ENCODE measurements at places on chromosomes 4 and X.

DNA sequence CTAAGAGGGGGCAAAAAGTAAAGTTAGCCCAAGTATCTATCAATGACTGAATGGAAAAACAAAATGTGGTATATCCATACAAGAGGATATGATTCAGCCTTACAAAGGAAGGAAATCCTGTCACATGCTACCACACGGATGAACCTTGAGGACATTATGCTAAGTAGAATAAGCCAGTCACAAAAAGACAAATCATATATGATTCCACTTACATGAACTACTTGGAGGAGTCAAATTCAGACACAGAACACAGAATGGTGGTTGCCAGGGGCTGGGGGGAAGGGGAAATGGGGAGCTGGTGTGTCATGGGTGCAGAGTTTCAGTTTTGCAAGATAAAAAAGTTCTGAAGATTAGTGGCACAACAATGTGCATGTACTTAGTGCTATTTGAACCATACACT is 101.8 kb downstream of the SH3KBP1 start:
- no peak for DNase-seq

GRCh38 chr4:20249333-20249732 is 2.4 kb upstream of the SLIT2 start:
- peak; percentile 58 for DNase-seq

DNA sequence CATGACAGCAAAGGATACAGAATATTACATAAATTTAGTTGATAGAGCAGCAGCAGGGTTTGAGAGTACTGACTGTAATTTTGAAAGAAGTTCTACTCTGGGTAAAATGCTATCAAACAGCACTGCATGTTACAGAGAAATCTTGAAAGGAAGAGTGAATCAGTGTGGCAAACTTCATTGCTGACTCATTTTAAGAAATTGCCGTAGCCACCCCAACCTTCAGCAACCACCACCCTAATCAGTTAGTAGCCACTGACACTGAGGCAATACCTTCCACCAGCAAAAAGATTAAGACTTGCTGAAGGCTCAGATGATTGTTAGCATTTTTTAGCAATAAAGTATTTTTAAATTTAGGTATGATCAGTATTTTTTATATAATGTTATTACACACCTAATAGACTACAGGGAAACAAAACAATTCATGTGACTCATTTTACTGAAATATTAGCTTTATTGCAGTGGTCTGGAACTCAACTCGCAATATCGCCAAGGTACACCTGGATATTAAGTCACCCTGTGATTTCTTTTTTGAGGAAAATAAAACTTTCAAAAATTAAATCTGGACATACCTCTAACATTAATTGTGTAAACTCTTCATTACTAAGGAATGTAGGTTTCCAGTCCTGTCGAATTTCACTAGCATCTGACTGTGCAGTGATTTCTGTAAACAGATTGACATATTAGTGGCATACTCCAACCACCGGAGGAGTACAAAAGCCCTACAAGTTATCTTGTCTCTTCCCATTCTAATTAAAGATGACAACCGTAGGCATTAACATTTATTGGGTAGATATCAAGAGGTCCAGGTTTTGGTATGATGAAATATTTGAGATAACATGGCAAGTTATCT is 71.1 kb downstream of the CLOCK start:
- no peak for DNase-seq

GRCh38 chr4:141132709-141133145 is 542 bp downstream of the RNF150 start:
- peak; percentile 54 for DNase-seq

DNA sequence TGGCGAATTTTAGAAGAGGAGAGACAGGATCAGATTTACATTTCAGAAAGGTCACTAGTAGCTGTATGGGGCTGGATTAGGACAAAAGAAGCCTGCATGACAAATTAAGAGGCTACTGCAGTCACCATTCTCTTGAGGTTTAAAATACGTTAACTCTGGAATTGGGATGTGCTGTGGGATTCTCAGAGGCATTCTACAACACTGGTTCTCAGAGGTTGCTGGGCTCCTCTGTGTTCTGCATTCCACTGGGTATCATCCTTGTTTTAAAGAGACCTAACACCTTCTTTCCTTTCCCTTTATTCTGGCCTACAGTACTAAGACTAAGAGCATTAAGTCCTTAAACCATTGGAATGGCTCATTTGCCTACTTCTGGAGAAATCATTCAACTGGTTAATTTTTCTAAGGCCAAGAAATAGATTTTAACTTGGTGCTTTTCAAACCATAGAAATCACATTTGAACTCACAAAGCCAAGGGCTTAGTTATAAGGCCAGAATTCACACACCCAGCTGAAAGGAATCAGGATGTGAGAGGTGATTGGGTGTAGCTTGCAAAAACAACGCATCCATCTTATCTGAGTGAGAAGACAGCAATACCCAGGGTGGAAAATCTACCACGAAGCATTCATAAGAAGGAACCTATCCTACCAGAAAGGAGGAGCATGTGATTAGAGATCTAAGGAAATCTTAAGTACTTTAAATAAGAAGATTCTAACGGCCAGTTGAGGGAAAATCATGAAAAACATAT is 116.6 kb downstream of the SHISA3 start:
- DNase-seq, result no peak

- DNase-seq, result no peak
These were observed 27.0 kb upstream of the NKAP start for GRCh38 chrX:119970574-119970973.

DNA sequence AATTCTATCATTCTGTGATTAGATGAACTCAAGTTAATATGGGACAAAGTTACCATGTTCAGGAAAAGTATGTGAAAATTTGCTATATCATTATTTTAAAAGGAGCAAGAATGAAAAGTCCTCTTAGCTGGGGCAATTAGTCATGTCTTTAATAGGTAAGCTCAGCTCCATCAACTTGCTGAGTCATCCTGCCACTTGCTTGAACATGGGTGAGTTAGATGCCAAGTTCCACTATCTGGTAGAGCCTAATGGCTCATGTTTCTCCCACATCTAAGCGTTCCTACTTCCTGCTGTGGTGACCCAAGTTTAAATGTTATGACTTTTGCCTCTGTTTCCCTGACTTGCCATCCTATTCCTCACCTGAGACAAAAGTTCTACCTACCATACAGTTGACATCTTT is 276.8 kb downstream of the ZNF674 start:
- DNase-seq, result no peak

- no peak for DNase-seq
These were observed 189.1 kb downstream of the PCDH18 start for GRCh38 chr4:137343221-137343620.

DNA sequence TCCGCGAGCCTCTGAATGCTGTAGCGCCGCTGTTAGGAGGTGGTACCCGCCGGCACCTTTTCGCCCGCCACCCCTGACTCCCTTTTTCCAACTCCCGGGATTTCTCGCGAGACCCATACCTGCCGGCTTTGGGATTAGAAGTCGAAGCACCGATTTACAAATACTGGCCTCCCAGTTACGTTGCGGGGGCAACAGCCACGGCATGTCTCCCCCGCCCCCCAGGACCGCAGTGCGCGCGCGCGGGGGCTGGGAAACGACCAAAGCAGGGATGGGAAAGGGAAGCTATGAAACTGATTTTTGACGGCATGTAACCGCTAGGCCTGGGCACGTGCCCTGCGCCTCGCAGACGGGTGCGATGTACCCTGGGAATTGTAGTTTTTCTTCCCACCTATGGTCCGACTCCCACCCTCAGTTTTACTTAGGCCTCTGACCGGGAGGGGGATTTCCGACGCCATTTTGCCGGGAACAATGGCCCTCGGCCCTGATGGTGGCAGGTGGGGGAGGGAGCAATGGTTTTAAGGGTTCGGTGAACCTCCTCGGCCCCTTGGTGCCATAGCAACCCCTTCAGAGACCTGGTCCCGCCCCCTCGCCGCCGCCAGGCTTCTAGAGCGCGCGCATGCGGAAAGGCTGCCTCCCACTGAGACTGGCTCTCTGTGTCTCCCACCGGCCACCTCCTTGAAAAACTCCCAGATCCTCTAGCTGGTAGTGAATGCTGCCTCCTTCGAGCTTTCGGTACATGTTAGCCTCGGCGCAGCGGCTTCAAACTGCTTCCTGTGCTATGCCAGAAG is 772 bp upstream of the WNK3 start:
- DNase-seq, result peak; percentile 94

DNA sequence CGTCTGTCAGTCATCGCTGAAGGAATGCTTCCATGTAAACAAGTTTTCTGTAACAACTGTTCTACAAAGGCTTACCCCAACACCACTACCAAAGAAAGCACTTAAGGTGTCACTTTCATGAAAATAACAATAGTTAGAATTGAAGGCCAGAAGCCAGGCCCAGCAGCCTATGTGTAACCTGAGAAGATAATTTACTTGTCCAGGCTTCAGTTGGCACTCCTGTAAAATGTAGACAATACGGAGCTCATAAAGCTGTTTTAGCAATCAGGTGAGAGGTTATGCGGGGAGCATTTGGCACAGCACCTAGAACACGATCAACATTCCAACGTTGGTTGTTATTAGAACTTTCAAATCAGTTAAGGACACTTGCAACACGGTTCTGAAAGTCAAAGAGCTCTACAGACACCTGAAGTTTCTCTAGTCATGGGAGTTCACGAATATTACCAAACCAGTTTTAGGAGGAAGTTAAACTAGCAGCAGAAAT is 15.7 kb downstream of the ADGRA3 start:
- DNase-seq, result no peak

GRCh38 chr4:38780833-38781484 is 1.8 kb downstream of the TLR10 start:
- no peak for DNase-seq

DNA sequence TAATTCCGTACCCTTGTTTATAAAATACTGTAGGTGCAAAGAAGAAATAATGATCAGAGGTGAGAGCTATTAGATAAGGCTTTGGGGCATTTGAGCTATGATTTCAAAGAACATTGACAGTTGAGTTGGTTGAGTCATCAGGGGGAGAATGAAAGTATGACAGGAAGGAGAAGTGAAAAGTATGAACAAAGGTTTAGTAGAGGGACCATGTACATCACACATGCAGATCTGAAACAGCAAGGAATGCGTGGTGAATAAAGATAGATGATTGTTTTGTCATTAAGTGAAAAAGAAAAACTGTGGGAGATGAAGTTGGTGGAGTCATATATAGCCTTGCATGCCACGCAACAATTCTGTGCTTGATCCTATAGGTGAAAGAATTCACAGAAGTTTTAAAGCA is 163.1 kb downstream of the ARAP2 start:
- no peak for DNase-seq

- no peak for DNase-seq
These were observed 60.8 kb downstream of the MTMR8 start for GRCh38 chrX:64334467-64334866.

DNA sequence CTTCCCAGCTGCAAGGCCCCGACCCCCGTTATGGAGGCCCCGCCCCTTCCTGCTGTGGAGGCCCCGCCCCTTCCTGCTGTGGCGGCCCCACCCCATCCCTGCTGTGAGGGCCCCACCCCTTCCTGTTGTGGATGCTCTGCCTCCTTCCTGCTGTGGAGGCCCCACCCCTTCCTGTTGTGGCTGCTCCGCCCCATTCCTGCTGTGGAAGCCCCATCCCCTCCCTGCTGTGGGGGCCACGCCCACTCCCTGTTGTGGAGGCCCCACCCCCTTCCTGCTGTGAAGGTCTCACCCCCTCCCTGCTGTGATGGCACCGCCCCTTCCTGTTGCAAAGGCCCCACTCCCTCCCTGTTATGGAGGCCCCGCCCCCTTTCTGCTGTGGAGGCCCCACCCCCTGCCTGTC is 104.9 kb upstream of the PSAPL1 start:
- no peak for DNase-seq

GRCh38 chr4:112403101-112403945 is 106.2 kb downstream of the ALPK1 start:
- DNase-seq, result peak; percentile 83

GRCh38 chrX:36083256-36083655 is 163.7 kb downstream of the CFAP47 start:
- DNase-seq, result no peak

DNA sequence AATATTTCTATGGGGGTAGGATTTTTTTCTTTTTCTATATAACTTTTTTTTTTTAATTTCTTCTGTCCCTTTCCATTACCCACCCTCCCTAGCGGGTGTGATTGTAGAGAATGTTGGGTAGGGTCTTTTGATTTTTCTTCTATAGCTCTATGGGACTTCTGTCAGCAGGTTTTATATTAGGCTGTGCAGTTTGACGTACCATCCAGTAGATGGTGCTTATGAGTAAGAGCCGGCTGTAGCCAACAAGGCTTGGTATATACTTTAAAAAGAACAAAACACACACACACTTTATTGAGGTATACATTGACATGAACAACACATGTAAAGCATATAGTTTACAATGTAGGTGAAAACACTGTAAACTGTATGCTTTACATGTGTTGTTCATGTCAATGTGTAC is 247.9 kb upstream of the POF1B start:
- no peak for DNase-seq

DNA sequence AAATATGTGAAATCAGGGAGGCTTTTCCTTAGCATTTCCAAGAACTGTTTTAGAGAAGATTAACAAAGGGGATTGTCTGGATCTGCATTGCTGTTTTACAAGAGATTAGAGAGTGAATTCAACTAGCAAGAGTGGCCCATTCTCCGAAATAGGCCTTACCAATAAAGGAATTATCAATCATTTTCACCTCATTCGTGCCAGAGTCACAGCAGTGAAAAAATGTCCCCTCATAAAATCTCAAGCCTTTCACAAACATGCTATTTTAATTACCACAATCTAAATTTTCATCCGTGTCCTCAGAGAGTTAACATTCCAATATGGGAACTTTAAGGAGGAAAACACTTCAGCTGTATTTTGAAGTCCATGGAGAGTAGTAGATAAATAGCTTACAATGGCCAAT is 979.6 kb downstream of the RPA4 start:
- no peak for DNase-seq

DNA sequence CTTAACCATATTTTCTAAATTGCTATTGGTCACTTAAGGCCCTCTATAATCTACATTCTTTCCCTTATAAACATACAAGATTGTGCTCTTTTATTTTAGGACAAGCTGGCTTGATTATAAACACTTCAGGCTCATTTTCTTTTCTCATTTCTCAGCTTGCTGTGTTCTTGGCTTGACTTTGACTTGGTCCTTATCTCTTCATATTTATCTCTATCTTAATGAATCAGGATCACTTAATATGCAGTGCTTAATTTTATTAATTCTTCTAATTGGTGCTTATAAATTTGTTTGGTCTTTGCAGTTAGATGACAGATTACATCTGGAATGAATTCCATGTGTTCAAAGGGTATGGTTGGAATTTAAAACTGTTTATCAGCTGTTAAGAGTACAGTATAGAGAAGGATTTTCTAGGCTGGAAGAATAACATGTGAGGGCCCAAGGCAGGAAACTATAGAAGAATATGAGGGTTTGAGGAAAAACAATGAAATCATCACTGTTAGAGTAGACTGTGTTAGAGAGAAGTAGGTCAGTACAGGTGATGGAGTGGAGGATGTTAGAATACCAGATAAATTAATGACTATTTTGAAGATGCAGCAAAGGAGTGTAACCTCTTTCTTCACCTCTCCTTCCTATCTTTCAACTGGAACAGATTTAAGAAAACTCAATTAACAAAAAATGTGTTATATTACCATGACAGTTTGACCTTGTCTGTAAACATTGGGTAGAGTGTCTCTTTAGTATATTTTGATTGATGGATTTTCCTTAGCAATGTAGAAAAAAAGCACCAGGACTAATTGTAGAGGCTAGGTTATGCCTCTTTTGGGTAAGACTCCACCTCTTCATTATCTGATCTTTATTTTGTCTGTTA is 169.6 kb downstream of the RAPGEF2 start:
- DNase-seq, result no peak

- DNase-seq, result no peak
These were observed 26.8 kb downstream of the FAM114A1 start for GRCh38 chr4:38894322-38894982.

GRCh38 chr4:6272863-6273660 is 3.4 kb downstream of the WFS1 start:
- no peak for DNase-seq

- DNase-seq, result no peak
These were observed 47.0 kb downstream of the KLHL15 start for GRCh38 chrX:23980011-23980441.
